ENCODE measurements at places on chromosomes 4 and X.

- no peak for DNase-seq
Measured at GRCh38 chr4:70158576-70158975, 4.5 kb downstream of the PRR27 start.

DNA sequence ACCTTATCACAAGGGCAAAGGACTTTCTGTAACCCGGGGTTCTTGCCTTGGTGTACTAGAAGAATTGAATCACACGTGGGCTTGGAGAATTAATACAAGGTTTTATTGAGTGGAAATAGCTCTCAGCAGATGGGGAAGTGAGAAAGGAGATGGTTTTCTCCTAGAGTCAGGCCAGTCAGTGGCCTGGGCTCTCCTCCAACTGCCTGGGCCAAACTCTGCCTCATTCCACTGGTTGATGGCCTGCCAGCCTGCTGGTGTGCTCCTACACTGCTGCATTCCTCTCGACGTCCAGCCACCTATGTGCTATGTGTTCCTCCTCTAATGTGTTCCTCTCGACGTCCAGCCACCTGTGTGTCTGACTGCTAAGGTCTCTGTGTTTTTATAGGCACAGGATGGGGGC lies 35.3 kb upstream of the SPIN2A start:
- no peak for DNase-seq

DNA sequence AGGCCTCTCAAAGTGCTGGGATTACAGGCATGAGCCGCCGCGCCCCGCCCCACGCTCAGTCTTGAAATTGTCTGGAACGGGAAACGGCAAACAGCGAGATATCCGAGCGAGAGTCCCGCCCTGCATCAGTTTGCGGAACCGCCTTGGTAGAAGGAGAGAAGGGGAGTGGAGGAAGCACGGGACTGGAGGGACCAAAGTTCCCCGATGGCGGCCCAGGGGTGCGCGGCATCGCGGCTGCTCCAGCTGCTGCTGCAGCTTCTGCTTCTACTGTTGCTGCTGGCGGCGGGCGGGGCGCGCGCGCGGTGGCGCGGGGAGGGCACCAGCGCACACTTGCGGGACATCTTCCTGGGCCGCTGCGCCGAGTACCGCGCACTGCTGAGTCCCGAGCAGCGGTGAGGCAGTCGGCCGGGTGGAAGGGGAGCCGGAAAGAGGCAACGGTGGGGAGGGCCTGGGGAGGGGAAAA lies at the start of gene BST1:
BST1 (plus strand) TSS at position 125 of the 463 bp plus-strand sequence; CDS start at position 205, 80 bp downstream.
- peak; percentile 82 for DNase-seq

DNA sequence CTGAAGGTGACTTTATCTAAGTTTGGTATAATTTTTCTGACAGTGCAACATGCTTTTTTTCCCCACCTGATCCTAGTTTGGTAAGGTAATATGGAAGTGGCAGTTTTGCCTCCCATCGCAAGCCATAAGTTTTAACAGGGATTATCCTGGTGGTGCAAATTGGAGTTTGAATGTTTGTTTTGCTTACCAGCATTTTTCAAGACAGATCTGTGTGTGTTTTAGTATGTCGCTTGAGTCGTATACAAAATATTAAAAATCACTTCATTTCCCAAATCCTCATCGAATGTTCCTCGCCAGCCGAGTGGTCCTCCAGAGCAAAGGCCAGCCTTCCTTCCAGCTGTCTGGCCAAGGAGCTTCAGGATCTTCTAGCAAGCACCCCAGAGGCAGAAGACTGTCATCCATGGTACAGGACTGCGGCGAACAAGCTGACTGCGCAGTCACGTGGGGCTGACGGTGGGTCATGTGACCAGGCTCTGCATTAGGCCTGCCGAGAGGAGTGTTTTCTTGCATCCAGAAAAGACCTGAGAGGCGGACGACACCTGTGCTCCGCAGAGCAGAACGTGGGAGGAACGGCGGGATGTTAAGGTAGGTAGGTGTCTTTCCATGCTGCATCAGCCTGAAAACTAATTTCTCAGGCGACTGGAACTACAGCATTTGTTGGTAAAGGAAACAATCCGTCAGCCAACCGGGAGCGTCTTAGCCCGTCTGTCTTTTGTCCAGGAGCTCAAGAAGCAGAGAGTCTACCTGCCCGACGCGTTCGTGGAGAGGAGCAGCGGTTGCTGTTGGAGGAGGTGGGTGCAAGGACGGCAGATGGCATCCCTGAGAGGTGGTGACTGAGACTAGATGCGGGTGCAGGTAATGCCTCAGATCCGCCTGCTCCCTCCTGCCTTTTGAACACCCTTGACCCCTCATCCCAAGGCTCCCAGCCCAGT lies at the start of gene GPRASP3:
GPRASP3 (plus strand) TSS at position 507 of the 932 bp plus-strand sequence. CDS start 28,253 bp downstream, outside the sequence.
- no peak for DNase-seq

- DNase-seq = no peak
Measured at GRCh38 chrX:104566681-104567501, 892 bp downstream of the IL1RAPL2 start.

DNA sequence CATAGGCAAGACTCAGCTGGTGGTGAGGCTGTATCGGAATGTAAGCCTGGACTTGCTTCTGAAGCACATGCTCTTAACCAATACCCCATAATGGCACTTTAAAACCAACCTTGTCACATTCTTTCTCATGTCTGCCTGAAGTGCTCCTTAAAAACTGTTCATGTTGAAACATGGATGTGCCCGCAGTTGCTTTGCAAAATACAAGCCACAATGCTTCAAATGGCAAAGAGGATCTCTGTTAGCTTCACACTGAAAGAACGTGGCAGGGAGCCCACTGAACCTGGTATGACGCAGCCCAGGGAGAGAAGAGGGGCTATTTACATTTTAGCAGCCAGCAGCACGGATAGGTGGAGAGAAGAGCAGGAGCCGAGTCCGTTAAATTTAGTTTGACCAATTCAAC lies 29.3 kb downstream of the SOD3 start:
- no peak for DNase-seq

DNA sequence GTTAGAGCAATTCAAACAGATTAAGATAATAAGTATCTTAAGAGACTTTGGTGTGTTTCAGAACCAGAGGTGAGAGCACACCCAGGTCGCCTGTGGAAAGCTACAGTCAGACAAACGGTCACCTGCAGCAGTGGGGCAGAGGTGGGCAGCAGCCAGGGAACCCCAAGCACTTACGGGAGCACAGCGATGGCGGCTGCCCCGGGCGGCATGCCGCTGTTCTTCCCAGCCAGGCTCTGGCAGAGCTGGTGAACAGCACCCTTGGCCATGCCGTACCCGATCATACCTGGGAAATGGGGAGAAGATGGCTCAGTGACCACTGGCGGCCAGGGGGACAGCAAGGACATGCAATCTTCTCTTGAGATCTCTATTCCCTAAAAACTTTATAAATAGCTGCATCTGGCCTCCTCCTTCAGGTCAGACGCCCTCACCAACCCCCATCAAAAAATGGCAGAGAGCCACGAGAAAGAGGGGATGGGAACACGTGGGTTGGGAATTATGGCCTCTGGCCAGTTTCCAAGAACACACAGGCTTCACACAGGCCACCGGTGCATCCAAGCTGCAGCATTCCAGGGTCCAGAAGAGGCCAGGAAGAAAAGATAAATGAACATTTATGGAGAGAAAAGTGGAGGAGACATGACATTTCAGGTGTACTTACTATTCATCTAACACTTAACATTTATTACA lies 19.7 kb downstream of the QDPR start:
- DNase-seq = no peak

DNA sequence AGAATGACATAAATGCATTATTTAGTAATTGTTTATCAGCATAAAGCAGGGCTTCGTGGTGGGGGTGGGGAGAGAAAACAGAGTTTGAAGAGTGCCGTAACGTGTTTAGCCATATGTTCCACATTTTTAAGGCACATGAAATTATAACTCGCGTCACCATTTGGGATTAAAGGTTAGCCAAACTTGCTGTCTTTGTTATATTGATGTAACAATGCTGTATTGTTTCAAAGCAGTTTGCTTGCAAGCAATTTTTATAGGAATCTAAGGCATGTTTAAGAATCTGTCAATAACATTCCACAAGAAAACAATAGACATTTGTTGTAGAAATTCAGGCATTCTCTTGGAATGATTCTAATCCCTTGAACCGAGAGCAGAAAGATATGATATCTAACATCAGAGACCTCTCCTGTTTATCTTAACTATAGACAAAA lies 78.3 kb downstream of the CLDN22 start:
- no peak for DNase-seq

DNA sequence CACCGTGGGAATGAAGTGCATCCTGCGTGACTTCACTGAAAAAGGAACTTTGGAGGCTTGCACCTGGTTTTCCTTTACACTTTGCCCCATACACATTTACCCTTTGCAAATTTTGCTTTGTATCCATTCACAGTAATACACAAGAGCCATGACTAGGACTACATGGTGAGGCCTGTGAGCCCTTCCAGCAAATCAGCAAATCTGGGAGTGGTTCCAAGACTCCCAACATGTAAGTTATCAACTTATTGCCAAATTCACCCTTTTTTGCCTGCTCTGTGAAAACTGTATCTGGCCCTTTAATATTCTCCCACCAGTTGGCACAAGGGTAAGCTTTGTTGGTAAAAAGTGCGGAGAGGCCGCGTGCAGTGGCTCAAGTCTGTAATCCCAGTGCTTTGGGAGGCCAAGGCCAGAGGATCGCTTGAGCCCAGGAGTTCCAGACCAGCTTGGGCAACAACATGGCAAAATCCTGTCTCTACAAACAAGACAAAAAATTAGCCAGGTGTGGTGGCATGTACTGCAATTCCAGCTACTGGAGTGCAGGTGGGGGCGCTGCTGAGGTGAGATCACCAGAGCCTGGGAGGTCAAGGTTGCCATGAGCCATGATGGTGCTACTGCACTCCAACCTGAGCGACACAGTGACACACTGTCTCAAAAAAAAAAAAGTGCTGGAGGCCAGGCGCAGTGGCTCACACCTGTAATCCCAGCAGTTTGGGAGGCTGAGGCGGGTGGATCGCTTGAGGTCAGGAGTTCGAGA lies 5.0 kb downstream of the PRMT9 start:
- no peak for DNase-seq

DNA sequence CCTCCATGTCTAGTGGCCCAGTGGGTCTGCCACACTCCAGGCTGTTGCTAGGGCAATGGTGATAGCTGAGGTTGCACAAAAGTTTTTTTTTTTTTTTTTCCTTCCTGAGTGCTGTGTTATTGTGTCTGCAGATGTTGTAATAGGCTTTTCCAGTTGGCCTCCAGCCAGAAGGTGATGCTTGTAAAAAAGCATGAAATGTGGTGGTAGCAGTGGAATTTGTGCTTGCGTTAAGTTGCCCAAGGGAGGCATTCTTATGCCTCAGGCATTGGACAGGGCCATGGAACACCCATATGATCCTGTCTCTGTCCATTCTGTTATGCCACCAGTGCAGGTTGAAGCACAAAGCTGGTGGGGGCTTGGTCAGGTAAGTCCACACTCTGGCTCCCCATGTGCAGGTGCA lies 660.5 kb upstream of the SPANXN1 start:
- DNase-seq = no peak

DNA sequence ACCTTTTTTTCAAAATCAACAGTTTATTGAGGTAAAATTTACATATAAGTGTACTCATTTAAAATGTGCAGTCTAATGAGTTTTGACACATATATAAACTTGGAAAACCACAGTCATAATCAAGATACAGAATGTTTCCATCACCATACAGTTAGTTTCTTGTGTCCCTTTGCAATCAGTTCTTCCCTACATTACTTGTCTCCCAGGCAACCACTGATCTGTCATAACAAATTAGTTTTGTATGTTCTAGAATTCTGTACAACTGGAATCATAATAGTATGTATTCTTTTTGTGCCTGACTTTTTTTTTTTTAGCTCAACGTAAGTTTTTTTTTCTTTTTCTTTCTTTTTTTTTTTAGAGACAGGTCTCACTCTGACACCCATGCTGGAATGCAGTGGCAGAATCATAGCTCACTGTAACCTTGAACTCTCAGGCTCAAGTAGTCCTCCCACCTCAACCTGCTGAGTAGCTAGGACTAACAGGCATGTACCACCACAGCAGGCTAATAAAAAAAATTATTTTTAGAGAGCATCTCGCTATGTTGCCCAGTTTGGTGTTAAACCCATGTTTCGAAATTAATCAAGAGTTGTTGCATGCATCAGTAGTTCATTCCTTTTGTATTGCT lies 26.9 kb downstream of the ARFIP1 start:
- DNase-seq = no peak

GRCh38 chr4:163748449-163748848 lies 254.0 kb downstream of the TMA16 start:
- no peak for DNase-seq

- DNase-seq = no peak
Measured at GRCh38 chr4:21535898-21536297, 412.7 kb downstream of the KCNIP4 start.

DNA sequence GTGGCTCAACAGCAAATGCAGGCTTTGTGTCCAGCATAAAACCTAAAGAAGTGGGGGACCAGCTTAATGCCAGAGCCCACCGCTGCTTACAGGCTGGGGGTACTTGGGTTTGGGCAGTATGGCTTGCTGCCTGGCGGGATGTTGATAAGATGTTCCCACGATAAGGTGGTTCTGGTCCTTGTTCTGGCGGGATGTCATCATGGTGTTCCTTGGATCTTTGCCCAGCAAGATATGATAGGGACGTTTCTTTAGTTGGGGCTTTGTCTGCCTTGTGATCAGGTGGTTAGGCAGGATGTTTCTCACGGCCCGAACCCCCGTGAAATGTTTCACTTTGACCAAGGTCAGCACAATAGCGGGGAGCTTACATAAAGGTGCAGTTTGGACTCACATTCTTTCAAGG lies 35.3 kb downstream of the PNPLA4 start:
- no peak for DNase-seq

- no peak for DNase-seq
Measured at GRCh38 chr4:182351485-182351884, 108.3 kb downstream of the TENM3 start.

GRCh38 chr4:176425035-176425434 lies 105.3 kb downstream of the SPCS3 start:
- DNase-seq = no peak

DNA sequence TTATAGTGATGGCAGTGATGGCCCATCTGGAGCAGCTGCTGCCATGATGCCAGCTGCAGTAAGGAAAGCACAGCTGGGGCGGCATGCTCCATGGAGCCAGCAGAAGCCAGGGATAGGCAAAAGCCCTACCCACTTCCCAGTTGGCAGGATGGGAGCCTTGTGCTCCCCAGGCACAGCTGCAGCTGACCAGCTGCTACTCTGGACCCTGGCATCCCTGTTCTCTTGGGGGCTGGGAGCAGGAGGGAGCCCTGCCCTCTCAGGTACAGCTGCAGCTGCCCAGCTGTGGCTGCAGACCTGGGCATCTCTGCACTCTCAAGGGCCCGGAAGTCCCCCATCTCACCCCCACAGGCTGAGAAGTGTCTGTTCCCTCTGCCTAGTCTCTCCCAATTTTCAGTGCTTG lies 531.9 kb downstream of the PCDH18 start:
- no peak for DNase-seq

- no peak for DNase-seq
Measured at GRCh38 chrX:148069759-148070503, 88.8 kb downstream of the FMR1NB start.

DNA sequence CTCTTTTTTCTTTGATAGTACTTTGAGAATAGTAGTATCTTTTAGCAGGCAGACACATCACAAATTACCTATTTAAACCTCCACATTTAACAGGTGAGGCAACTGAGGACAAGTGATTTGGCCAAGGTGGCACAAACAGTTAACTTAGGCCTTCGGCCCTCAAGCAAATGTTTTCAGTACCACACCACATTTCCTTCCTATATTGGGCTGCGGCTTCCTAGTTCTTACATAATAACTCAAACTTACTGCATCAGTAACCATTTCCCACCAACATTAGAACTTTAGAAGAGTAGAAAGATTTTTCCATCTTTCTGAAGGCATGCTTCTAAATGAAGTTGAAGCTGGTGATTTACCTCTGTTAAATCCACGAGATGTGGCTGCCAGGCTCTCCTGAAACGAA lies 63.2 kb upstream of the SLC4A4 start:
- no peak for DNase-seq

- no peak for DNase-seq
Measured at GRCh38 chr4:40594261-40595178, 35.1 kb downstream of the RBM47 start.

Data from coronary artery (tissue), 2 donors.